HuH-7 (cell line): ENCODE measurements at places on chromosomes 3 and 15.

- DNase-seq, result peak; percentile 63
Measured at GRCh38 chr3:138479438-138479863, 45.0 kb downstream of the ESYT3 start.

GRCh38 chr15:88419830-88420229, 47.4 kb downstream of the MRPL46 start:
- DNase-seq, result no peak

DNA sequence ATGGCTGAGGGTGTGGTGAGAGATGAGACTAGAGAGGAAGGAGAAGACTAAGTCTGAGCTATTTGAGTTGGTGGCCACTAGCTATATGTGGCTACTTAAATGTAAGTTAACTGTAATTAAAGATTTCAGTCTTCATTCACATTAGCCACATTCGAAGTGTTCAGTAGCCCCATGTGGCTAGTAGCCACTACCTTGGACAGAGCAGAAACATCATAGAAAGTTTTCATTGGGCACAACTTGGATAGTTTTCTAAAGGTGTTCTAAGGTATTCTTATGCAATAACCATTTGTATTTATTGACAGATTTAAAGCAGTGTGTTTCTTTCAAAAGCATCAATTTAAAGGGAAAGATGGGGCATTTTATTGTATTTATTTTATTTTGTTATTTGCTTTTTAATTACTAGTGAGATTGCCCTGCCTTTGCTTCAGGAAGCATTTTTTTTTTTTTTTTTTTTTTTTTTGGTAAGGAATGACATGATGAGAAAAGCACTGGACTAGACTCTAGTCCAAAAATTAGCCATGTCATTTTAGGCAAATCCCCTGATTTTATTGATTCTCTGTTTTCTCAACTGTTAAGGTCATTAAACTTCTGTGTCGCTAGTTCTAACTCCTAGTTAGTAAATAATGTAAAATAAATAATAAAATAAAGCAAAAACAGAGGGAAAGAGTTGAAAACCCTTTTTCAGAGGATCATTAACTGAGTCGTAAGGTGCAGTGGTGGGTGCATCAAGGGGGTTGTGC, 153.0 kb upstream of the ROBO2 start:
- no peak for DNase-seq

DNA sequence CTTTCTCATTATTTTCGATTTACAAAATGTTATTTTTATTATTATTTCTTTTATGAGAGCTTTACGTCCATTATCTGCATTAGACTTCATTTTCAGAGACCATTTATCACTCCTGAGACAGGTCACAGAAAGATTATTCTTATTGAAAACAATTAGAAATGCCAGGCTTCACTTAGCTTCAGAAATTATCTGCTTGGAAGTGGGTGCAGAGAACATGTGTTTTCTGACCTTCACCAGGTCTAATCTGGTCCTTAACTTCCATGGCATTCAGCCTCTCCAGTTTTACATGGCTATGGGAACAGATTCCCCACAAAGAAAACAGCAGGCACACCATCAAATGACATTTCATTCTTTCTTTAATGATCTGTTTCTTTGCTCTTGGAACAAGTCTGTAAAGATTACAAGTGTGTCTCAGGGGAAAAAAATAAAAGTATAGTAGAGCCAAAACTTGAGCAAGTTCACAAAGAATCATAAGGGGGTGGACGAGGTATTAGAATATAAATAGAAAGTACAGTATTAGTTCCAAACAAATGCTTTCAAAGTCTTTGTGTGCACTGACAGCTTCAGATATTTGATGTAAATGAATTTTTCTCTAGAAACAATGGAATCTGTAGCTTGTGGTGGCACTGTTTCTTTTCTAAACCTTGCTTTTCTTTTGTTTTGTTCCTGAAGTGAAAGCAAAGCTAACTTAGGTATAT, 294.2 kb upstream of the MEIS2 start:
- no peak for DNase-seq

DNA sequence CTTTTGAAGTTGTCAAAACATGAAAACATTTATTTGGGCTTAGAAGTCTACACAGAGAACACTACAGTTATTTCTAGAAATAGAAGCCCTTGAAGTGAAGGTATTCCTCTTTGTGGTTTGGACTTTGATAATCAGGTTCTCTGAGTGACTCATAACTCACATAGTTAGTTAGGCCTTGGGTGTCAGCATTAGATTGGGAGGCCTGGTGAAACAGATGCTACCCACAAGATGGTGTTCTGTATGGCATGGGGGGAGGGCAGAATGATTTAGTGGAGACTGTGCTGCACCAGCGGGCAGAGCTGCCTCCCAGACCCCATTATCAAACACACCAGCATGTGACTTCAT, 108.9 kb upstream of the ETV5 start:
- DNase-seq, result no peak

- DNase-seq, result no peak
Measured at GRCh38 chr15:100493213-100493612, 35.5 kb downstream of the CERS3 start.

GRCh38 chr3:53324105-53324504, 23.2 kb downstream of the DCP1A start:
- no peak for DNase-seq

DNA sequence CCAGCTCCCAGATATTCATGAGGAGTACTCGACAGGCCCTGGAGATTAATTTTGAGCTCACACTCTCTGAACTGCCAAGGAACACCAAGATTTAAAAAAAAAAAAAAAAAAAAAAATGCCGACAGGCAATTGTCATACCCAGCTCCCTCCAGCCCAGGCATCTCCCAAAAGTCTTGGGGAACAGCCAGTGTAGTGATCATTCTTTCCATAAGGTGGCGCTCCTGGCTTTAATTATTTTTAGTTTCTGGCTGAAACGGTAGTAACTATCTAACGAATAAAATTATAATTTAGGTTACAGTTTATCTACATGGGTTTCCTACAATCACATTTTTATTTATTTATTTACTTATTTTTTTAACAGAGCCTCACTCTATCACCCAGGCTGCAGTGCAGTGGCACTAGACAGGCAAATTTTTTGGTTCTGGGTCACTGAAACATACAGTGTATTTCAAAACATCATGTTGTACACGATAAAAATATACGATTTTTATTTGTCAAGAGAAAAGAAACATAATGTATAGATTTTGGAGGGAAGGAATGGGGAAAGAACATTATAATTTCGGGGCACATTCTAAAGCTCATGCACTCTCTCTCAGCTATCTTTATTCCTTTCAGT, 157.3 kb downstream of the ADAMTS9 start:
- no peak for DNase-seq
